GM23248 (cell line): ENCODE measurements at places on chromosomes 5 and 9. TPM values are rescaled to one million over a fixed set of nuclear protein-coding genes. Genes with fewer than 3 reads are reported as not detected.
A peak's percentile ranks its signal among the peaks of the same experiment; 100 is the strongest.

DNA sequence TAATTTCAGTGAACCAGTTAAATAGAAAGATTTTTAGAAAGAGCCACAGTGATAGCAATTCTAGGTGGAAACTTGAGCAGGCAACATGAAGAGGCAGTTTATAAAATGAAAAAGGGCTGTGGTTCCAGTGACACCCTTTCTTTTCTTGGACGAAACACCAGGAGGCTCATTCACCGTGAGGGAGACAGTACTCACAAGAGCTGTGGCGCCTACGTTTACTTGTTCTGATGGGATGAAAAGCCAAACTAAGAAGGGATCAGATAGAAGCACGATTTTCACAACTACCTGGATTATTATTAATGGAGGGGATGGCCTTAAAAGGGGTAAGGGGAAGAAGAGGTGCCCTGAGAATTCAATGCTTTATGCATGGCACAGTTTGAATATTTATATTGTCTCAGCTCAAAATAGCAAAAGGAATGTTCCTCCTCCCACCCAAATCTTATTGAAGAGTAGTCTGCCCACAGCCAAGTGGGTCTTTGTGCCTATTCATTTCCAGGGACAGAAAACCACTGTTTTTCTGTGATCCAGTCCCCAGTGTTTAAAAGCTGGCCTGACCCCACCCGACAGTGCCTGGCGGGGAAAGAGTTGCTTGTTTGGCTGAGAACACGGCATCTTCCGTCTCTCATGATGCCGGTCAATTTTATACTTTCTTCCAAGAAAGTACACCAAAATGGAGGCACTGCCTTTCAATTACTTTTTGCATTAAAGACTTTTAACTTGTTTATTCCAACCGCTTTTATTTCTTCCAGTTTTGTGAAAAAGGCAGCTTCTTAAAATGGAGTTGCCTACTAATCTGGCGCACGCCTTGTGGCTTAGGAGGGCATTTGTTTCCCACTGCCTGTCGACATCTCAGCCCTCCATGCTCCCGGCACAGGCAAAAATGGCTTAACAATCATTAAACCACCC, 51.9 kb downstream of the HABP4 start:
- H3K4me1 ChIP-seq, result peaks cover 26% of the 10 kb centered on the region
- H3K36me3 ChIP-seq, result no peaks in the 10 kb centered on the region
- H3K27ac ChIP-seq, result peak overlapping the region; percentile 61
- no peak for DNase-seq

DNA sequence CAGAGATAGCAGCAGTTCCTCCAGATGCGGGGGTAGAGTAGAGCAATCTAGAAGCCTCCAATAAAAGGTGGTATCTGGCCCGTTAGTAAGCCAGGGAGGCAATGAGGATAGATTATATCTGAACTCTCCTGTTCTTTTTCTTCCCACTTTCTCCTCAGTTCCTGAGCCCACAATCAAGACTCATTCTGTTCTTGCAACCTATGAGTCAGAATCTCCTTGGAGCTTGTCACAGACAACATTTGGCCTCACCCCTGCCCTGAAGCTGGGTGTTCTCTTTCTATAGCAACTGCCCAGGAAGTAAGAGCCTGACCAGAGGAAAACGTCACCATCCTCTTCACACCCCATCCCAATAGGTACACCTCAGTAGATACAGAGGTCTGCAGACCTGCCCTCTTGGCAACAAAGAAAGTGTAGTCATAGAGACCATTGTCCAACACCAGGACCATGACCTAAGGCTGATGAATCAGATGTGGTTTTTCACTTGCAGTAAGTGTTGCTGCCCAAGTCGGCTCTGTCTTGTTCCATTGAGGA, 76.3 kb upstream of the PCA3 start:
- peak overlapping the region; percentile 92 for H3K27ac ChIP-seq
- peak; percentile 95 for DNase-seq
- H3K36me3 ChIP-seq, result no peaks in the 10 kb centered on the region
- peaks cover 24% of the 10 kb centered on the region for H3K4me1 ChIP-seq
- H3K4me3 ChIP-seq, result peak overlapping the region; percentile 16; the same call in 1 of the 2 replicates
- H3K27me3 ChIP-seq, result 0 out of 2 replicates have a peak, but pooled peaks cover 8% of the 10 kb centered on the region

GRCh38 chr5:132779961-132780360, 2.9 kb upstream of the SEPTIN8 start:
- no peak for DNase-seq
- H3K36me3 ChIP-seq, result no peaks in the 10 kb centered on the region
- H3K4me1 ChIP-seq, result peaks cover 35% of the 10 kb centered on the region
- no peak overlapping the region for H3K4me3 ChIP-seq

DNA sequence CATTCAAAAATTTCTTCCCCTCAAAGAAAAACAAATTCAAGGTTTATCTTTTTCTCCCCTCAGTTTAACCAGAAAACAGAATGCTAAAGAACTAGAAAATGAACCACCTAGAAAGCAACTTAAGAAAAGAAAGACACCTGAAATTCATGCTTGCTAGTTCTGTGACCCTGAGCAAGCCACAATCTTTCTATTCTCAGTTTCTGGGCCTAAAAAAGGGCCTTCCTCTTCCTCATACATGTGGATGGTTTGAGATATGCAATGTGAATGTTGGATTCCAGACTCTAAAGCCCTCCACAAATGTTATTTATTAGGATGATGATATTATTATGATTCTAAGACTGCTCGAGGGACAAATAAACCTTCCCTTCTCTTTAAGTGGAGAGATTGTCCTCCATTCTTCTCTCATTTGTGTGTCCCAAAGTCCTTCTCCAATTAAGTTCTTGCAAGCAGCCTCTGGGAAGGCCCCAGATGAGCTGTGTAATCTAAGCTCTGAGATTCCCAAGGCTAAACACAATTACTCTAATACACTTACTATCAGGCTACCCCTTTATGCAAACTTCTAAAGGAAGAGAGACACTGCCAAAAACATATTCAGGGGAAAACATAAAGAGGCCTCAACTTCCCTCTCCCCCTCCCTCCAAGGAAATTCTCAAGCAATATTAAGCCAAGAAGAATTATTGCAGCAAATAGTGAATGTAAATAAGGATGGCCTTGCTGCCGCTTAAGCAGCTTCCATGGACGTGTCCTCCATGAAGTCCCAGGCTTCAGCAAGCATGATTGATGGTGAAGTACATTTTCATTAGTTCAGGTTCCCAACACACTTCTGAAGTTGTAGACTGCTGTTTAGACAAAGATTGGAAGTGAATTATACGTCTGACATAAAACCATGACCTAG, 80.2 kb downstream of the PRKACG start:
- no peak overlapping the region for H3K27ac ChIP-seq
- 0 out of 2 replicates have a peak, but pooled peaks cover 8% of the 10 kb centered on the region for H3K27me3 ChIP-seq
- no peak for DNase-seq
- no peaks in the 10 kb centered on the region for H3K4me1 ChIP-seq

GRCh38 chr5:147668385-147668784, 114.1 kb downstream of the JAKMIP2 start:
- no peak overlapping the region for H3K4me3 ChIP-seq
- H3K36me3 ChIP-seq, result no peaks in the 10 kb centered on the region
- H3K27me3 ChIP-seq, result 0 out of 2 replicates have a peak, but pooled peaks cover 10% of the 10 kb centered on the region
- DNase-seq, result no peak

- no peak overlapping the region for H3K27ac ChIP-seq
- H3K36me3 ChIP-seq, result no peaks in the 10 kb centered on the region
- no peaks in the 10 kb centered on the region for H3K4me1 ChIP-seq
- no peak for DNase-seq
- H3K4me3 ChIP-seq, result no peak overlapping the region
Measured at GRCh38 chr9:3088219-3088618, 244.3 kb upstream of the PUM3 start.

DNA sequence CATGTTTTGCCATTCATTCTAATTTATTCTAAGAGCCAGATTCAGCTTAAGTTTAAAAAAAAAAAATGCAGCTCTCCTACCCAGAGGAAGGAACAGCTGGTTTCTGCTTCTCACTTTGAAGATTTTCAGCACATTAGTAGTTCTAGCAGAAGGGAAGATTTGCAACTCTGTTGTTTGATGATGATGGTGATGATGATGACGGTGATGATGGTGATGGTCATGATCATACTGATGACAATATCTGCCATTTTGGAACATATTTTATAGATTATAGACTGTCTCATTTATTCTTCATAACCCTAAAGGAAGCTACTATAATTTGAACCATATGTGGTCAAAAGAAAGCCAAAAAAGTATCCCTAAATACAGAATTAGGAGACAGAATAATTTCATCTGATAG, 7.9 kb upstream of the MED10 start:
- H3K36me3 ChIP-seq, result no peaks in the 10 kb centered on the region
- H3K4me1 ChIP-seq, result no peaks in the 10 kb centered on the region
- H3K27me3 ChIP-seq, result no peaks in the 10 kb centered on the region
- no peak overlapping the region for H3K27ac ChIP-seq
- H3K4me3 ChIP-seq, result no peak overlapping the region

GRCh38 chr9:121893786-121894185, 199.3 kb downstream of the TTLL11 start:
- H3K4me1 ChIP-seq, result peaks cover 16% of the 10 kb centered on the region
- no peaks in the 10 kb centered on the region for H3K27me3 ChIP-seq
- DNase-seq, result no peak
- no peak overlapping the region for H3K4me3 ChIP-seq
- H3K36me3 ChIP-seq, result no peaks in the 10 kb centered on the region

GRCh38 chr9:76615177-76615603, 149.0 kb upstream of the PCA3 start:
- H3K27me3 ChIP-seq, result no peaks in the 10 kb centered on the region
- H3K36me3 ChIP-seq, result no peaks in the 10 kb centered on the region
- no peak overlapping the region for H3K27ac ChIP-seq

Gene FOXD4L4
- total RNA-seq, result not detected in 2 replicates

Gene FBP2
- total RNA-seq, result not detected in 2 replicates

Gene PDE6A
- total RNA-seq, result not detected in 2 replicates
